ENCODE measurements at places on chromosomes 12 and 14. TPM values are rescaled to one million over a fixed set of nuclear protein-coding genes. Genes with fewer than 3 reads are reported as not detected.

Gene PLD4
- total RNA-seq, result not detected

GRCh38 chr14:91831337-91831736, 36.0 kb downstream of the TC2N start:
- DNase-seq, result no peak

GRCh38 chr12:124599074-124599999, 31.9 kb upstream of the NCOR2 start:
- no peak for DNase-seq

Gene ABCC9
- total RNA-seq, result 1.1 TPM

Gene GXYLT1
- total RNA-seq, result 25.7 TPM

GRCh38 chr12:27347779-27348178, 15.1 kb downstream of the BMAL2 start:
- DNase-seq, result no peak

Gene TBX3
- 6.8 TPM for total RNA-seq

DNA sequence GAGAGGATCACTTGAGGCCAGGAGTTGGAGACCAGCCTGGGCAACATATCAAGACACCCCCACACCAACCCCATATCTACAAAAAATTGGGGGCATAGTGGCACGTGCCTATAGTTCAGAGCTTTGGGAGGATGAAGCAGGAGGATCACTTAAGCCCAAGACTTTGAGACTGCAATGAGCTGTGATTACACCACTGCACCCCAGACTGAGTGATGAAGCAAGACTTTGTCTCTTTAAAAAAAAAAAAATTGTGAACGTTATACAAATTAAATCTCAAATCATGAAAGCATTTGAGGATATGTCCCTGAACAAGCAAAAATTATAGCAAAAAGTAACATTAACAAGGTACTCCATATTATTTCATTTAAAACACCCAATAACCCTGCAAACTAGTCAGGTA, 2.9 kb downstream of the LRP6 start:
- DNase-seq, result no peak

Gene KRT3
- not detected for total RNA-seq

Gene OR11G2
- total RNA-seq, result not detected

DNA sequence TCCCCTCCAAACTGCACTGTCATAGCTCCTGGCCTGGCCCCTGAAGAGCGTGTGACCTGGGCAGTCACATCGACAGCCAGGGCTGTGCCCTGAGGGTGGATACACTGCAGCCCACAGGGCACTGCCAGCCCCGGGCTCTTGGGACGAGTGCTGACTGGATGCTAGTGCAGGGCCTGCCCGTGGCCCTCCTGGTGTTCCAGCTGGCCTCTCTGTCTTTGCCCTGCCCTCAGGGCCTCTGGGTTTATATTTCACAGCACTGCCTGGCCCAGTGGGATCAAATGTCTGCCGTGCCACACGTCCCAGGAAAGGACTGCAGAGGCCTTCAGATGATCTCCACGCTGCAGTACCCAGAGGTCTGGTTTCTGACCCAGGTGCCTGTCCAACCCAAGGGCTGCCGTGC, 10.1 kb upstream of the CCDC197 start:
- no peak for DNase-seq

DNA sequence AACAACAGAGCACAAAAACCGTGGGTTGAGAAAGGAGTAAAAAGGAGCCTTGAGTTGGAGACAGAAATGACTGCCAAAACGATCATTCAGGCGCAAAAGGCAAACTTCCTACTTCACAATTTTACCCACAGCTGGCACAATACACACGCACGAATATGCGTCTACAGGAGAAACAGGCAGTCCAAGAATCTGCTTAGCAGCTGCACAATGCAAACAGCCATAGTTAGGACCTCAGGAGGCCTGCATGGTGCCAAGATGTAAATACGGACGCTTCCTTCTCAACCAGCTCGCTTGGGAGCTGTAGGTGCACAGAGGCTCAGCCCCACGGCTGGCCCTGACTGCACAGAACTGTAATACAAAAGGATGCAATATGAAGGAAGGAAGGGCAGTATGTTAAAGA, 250.1 kb upstream of the CAND1 start:
- no peak for DNase-seq

- DNase-seq, result no peak
Observed at GRCh38 chr12:28258998-28259397, 68.7 kb downstream of the CCDC91 start.

Measured in glomerular endothelial cell (primary cell).